ENCODE measurements at places on chromosomes 6 and 20.

DNA sequence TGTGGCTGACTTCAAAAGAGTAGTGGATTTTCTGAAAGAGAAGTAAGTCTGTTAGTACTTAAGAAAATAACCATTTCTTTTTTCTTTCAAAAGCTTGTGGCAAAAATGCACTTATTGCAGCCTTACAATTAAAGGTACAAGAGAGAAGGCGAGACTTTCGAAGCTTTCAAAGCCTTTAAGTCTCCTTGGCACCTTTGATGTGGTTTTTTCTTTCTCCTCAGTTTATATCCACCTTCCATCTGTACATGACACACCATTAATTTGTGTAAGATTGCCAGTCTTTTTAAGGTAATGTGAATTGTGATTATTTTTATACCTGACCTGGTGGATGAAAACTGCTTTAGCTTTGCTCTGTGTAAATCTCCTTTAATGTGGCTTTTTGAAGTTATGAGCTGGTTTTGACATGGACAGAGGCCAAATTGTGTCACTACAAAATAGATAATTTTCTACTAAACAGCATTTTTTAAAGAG is 466.1 kb downstream of the CDKAL1 start:
- no peak for DNase-seq

DNA sequence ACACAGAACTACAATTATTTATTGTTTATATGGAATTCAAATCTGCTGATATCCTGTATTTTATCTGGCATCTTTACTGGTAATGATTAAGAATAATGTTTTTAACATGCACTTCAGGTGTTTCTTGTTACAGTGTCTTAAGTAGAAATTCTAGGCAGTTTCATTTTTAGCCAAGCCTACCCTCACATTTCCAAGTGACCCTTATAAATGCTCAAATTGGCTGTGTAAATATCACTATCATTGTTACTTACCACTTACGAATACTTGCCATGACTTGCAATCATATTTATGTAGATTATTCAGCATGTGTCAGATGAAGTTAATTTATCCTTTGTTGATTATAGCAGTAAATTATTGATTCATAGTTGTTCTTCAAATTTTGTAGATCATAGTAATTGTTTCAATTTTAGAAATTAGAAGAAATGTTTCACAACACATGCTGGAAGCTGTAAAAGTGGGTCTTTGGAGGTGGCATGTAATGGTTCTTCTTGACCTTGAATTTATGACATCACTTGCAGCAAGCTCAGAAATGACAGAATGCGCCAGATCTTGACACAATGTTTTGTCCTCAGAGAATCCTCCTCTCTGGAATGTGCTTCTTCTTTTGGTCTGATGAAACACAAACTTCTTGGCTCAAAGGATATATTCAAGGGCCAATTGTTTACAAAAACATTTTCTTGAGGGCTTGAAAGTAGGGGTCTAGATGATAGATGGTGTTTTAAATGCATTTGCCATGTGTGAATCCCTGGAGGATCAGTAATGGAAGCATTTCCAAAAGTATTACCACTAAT is 471.8 kb downstream of the COL12A1 start:
- DNase-seq: peak; percentile 24

GRCh38 chr6:71034563-71035345 is 77.9 kb upstream of the B3GAT2 start:
- DNase-seq: no peak

DNA sequence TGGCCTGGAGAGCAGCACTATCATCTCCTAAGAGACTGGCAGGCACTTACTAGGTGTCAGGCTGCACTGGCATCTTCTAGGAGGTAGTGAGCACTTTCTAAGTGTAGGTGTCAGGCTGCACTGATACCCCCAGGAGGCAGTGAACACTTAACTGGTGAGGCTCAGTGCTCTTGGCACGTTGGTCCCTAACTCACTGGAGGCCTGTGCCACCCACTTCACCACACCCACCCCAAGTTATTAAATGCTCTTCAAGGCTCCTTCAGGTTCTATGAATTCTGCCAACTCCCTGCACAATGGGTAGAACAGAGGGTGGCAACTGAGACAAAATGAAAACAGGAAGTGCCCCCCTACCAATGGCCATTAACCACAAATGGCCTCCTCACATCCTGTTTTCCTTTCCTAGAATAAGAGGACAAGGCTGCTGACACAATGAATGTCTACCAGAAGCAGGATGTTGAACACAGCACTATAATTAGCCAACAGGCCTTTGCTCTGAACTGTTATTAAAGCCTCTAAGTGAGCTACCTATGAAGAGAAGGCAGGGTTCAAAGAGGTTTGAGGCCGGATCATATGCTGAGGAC is 29.4 kb downstream of the NCOA5 start:
- no peak for DNase-seq

DNA sequence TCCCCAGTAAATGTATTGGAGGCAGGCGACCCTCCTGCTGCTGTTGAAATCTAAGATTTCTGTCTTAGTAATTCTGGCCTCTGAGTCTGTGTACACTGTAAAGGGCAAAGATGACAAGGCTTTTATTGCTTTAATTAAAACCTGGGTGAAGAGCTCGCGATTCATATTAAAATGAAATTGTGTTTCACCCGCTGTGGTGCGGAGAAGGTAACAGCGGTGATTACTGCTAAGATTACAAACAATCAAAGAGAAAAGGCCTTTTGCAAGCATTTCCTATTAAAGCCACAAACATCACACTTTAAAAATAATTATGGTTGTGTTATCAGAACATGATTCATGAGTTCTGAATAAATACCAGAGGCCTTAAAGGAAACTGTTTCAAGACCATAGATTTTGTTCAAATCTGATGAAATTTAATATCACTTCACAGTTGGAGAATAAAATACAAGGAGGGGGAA is 69.3 kb downstream of the TOX2 start:
- no peak for DNase-seq

- no peak for DNase-seq
These were observed 128.6 kb upstream of the PRND start for GRCh38 chr20:4593149-4593525.

GRCh38 chr20:57124800-57125517 is 141.5 kb downstream of the BMP7 start:
- no peak for DNase-seq

DNA sequence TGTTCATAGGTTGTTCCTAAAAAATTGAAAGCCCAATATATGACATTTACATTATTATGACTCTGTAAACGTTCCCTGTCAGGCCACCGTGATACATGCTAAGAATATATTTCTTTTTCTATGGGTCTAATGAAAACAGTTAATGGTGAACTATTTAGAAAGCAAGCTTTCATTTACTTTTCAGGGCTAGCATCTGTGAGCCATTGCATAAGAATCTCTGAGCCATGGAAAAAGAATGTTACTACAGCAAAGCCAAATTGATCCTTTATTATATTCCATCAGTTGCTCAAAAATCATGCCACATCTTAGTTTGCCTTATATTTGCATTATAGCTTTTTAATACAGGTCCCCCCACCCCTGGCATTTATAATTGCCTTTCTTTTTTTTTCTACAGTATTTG is 275.5 kb downstream of the ZFAND3 start:
- DNase-seq: peak; percentile 65

DNA sequence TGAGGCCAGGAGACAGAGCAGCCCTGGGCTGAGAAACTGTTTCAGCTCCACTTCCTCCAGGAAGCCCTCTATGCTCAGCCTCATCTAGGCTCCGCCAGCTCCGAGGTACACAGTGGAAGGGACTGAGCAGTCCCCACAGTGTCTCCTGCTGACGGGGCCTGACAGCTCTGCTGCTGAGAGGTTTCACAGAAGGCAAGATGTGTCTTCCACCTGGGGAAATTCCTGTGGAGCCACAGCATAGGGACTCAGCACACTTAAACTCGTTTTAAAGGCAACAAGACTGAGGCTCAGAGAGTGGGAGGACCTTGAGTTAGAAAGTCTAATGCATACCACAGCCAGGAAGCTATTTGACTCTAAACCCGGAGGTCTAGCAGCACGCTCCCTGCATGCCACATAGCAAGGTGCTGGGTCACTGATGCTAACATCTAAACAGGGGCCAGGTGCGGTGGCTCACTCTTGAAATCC is 6.8 kb downstream of the ADA start:
- no peak for DNase-seq

DNA sequence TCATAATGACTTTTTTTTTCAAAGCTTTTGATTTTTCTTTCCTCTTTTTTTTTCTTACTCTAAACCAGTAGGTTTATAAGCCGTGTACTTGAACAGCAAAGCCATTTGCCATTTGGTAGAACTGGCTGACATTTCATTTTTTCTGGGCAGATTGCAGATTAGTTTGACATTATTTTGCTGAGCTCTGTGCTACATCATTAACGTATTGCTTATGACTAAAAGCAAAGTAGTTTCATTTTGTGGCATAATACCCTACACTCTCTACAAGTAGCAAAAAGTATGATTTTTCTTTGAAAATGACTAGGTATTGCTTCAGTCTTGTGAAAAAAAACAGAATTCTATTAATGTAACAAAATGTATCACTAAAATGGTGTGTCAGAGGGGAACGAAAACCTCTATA is 141.3 kb downstream of the GRIK2 start:
- no peak for DNase-seq

DNA sequence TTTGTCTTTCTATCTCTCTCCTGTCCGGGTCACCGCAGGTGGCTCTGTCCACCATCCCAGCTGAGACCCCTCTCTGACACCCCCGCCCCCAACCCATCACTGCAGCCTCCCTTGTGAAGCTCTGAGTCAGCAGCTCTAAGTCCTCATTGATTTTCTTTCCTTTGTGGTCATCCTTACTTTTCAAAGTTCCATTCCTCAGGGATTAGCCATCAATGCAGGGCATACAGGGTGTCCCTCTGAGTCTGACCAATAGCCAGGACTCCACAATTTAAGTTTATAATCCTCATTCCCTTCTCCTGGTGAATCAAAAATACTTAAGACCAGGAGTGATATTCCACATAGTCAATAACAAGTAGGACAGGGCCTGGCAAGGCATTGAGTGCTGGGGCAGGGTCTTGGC is 333.3 kb upstream of the CNR1 start:
- DNase-seq: no peak

DNA sequence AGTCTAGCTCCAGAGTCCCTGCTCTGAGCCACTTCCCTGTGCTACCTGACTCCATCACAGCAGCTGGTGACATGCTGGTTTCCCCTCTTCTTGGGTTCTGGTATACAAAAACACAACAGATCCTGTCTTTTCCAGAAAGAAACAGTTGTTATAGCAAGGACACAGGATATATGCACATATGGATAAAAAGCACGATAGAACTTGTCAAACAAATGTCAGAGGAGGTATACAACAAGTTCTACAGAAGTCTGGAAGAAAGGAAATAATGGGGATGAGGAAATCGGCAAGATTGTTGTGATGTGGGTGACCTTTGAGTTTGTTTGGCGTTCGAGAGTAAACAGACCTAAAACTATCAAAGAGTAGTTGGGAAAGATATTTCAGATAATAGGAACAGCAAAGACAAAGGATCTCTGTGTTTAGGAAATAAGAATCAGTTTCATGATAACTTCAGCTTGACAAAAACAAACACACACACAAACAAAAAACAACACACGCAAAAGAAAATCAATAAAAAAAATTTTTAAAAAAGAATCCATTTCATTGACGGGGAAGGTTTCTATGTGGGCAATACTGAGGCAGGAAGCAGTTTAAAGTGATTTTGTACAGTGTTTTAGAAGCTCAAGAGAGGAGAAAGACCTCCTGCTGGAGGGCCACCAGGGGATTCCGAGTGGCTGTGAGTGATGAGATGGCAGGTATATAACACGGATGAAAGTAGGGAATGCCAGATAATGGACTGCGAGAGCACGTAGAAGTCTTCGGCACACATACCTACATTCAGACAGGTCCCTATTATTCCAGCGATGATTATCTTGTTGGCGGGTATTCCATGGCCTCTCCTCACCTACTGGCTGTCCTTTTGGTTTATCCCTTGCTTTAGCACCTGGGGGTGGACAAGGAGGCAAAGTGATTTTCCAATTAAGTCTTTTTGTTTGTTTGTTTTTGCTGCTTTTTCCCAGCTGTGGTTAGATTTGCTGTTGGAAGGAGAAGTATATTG is 174.9 kb downstream of the HS3ST5 start:
- no peak for DNase-seq

- no peak for DNase-seq
These were observed 20.3 kb upstream of the SYNDIG1 start for GRCh38 chr20:24449026-24449720.

- DNase-seq: no peak
These were observed 48.3 kb downstream of the CLIC5 start for GRCh38 chr6:45967363-45967762.

DNA sequence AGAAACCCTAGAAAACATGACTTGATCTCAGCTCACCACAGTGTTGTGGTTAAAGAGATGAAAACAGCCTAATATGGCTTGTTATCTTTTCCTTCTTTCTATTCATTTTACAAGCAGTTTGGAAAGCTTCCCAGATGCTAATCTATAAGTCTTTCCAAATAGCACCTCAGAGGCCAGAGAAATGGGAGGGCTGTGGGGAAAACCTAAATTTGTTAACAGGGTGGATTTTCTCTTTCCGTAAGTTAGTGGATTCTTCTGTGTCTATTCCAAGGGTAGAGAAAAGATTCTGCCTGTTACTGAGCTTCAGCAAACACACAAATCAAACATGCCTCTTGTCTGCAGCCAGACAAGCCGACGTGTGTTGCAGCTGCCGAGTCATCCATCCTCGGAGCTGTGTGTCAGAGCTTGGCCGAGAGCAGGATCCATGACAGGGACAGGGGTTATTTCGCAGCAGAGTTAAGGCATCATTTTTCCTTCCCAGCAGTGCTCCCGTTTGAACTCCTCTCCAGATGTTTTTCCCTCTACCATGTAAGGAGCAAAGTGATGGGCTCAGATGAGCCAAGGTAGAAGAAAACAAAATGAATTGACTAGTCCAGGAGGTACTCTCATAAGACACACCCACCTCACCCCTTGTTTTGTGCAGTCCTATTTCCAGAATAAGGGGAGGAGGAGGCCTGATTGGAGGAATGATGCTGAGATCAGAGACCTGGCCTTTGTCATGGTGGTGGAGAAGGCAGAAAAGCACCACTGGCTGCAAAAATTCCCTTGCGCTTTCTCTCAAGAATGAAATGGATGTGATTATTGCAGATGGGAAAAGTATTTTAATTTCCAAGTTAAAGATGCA is 560.0 kb downstream of the C6orf118 start:
- peak; percentile 37 for DNase-seq

DNA sequence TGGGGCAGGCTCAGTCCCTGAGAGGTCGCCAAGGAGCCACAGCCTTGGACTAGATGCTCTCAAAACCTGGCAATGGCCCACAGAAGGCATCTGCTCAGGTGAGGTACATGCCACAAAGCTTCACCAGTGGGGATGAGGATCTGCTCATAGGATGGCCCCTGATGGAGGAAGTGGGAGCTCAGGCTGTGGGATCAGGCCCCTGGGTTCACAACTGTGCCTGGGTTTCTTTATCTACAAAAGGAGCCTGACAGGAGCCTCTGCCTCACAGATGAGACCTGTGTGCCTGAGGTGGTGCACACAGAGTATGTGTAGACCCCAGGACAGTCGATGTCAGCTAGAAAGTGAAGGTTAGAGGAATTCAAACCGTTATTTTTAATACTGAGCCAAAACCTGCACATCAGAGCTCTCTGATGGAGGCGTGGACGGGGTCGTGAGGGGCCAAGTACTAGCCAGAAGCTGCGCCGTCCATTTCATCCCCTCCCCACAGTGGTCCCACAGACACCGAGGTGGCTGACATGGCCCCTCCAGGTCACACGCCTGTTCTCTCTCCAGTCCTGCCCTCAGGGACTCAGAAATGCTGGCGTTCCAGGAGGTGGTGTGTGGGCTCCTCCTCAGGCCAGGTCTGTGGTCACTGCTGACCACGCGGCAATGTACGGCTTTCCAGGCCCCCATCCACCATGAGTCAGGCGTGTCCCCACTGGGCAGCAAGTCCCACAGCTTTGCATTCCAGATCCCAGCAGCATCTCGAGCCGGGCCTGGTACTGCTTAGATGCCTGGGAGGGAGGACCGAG is 33.3 kb downstream of the NTSR1 start:
- no peak for DNase-seq
